Neuronal stem cell (in vitro differentiated cells): ENCODE measurements at places on chromosomes 12 and 14.
A peak's percentile ranks its signal among the peaks of the same experiment; 100 is the strongest.

DNA sequence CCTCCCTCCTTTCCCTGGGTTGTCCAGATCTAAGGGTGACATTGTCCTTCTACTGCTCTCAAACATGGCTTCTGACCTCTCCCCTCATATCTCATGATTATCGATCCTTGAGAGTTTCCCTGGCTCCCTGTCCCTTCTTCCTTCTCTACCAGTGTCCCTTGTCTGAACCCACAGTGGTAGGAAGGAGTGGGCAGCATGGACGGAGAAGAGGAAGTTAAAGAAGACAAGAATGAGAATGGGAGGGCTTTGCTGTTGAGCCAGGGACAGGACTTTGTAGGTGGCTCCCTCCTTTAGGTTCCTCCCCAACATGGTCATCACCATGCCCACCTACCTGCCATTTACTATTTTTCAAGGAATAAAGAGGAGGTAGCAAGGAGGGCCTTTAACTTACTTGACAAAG lies 166.7 kb downstream of the TMEM117 start:
- DNase-seq: no peak

DNA sequence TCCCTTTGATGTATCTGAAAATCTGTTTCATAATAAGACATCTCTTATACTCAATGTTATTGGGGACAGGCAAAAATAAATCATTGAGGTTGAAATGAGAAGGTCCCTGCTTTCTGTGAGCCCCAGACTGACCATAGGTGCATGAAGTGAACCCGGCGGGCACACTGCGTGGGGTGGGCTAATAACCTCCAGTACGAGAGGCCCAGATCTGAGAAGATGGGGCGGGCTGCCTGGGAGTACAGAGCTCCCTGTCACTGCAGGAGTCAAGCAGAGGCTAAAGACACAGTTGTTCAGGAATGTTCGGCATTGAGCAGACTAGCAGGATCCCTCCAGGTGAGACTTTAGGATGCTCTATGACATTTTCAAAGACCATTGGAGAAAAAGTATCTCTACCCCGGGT lies 244.6 kb downstream of the CHST11 start:
- DNase-seq: no peak

DNA sequence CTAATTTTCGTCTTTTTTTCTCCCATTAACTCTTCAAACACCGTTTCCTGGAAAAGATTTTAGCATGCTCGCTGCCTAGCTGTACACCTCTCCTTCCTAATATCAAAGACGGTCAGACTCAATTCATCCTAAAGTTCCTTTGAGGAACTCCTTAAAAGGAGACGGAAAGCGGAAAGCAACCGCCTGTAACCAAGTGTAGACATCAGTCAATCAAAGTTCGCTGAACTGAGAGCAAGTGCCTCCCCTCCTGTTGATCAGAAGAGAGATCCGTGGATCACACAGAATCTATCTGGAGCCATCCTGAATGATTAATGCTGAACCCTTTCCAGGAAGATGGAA lies 412 bp upstream of the TEP1 start:
- DNase-seq: no peak

GRCh38 chr12:98819821-98820404 lies 174.8 kb downstream of the APAF1 start:
- DNase-seq: peak; percentile 18

GRCh38 chr14:49619730-49620129 lies 696 bp downstream of the RPL36AL start:
- DNase-seq: no peak

- no peak for DNase-seq
These were observed 6.9 kb upstream of the SYCP3 start for GRCh38 chr12:101746196-101746595.

GRCh38 chr14:90777830-90778485 lies 38.3 kb downstream of the TTC7B start:
- no peak for DNase-seq

GRCh38 chr12:20368114-20368650 lies at the start of gene PDE3A:
TSS of gene PDE3A (plus strand) at chr12:20368537. CDS start at chr12:20369285, 748 bp downstream.
- peak; percentile 67 for DNase-seq

GRCh38 chr12:65611396-65611795 lies 212.9 kb upstream of the HMGA2 start:
- no peak for DNase-seq

DNA sequence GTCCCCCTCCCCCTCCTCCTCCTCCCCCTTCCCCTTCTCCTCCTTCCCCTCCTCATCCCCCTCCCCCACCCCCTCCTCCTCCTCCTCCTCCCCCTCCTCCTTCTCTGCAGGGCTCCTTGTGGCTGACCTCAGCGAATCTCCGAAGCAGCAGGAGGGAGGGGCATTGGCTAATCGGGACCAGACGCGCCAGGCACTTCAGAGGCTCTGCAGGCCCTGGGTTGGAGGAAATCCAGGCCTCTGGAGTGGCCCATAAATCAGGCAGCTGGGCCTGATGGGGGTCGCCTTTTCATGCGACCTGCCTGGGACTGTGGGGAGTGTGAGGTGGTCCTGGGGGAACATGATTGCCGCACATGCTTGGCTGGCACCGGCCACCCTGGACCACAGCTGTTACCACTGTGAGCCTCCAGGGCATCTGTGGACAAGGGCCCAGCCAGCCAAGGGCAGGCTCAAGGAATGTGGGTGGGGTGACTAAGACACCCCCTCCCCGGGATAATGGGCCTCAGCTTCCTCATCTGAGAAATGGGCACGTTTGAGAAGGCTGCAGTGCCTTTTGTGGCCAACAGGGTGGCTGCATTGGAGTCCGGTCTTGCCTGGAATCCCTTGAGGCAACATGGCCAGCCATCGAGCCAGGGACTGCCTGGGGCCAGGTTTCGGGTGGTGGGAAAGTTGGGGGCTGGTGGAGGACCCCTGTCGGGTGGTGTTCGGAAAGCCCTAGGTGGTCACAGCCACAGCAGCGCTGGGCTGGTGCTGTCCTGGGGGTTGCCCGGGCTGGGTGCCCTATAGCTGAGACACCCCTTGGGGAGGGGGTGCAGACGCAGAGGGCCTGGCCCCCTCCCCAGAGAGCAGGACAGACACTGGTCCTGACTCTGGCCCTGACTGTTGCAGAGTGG lies 12.0 kb downstream of the KIF26A start:
- no peak for DNase-seq

GRCh38 chr14:100187247-100187833 lies 27.9 kb upstream of the DEGS2 start:
- DNase-seq: no peak

DNA sequence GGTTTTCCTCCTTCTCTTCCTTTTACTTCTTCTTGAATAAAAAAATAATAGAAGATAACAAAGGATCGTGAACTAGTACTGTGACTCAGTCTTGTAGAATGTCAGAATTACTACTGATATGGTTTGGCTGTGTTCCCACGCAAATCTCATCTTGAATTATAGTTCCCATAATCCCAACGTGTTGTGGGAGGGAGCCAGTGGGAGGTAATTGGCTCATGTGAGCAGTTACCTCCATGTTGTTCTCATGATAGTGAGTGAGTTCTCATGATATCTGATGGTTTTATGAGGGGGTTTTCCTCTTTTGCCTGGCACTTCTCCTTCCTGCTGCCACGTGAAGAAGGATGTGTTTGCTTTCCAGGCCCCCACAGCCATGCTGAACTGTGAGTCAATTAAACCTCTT lies 549.6 kb downstream of the DIO2 start:
- no peak for DNase-seq

GRCh38 chr12:132170094-132170636 lies 25.9 kb downstream of the NOC4L start:
- no peak for DNase-seq

- no peak for DNase-seq
These were observed 27.6 kb downstream of the BICD1 start for GRCh38 chr12:32134101-32134888.

DNA sequence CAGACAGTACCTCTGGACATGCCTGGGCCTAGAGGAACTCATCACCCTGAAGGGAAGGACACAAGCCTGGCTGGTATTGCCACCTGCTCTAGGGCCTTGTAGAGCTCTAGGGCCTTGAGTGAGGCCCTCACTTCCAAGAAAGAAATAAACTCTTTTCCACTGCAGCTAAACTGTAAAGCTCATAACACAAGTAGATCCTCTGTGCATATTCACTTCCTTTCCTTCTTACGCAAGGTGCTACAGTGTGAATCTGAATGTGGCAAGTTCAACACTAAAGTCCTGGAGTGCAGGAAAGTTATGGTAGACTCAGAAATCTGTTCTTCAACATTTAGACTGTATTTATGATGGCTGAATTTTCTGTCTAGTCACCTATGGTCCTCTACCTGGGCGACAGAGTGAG lies 14.5 kb downstream of the RNASE3 start:
- DNase-seq: no peak

DNA sequence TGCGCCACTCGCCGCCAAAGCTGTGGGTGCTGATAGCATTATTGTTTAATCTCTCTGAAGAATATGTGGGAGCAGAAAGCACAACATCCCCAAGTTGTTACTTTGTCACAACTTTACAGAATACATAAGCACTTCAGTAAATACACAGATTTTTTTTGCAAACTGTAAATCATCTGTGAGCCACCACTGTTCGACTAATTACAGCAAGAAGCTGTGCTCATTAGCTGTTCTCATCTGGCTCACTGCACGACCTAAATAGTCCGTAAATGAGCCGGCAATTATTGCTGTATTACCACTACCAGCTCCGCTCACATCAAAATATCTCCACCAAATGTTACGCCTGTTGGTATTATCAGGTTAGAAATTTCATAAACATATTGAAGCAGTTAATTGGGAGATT lies 228.9 kb upstream of the PRKD1 start:
- no peak for DNase-seq

DNA sequence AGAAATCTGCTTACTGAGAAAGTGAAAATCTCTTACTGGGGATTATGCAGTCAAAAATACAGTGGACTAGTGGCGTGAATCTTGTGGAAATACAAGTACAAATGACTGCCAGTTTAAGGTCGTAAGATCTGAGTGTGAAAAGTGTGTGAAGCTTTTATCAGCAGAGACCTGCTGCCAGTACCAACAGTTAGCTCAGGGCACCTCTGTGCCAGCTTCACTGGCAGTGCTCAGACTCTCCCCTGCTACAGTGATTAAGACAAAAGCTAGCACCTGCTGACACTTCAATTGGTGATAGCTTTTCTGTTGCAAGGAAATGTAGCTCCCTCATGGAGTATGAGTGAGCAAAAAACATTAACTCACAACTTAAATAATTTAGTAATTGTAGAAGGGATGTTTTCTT lies 185.1 kb downstream of the ANO6 start:
- DNase-seq: no peak

GRCh38 chr12:67919406-67919805 lies 69.8 kb upstream of the IFNG-AS1 start:
- DNase-seq: no peak

- no peak for DNase-seq
These were observed 26.1 kb upstream of the APOLD1 start for GRCh38 chr12:12759234-12759915.

- no peak for DNase-seq
These were observed 11.4 kb upstream of the NID2 start for GRCh38 chr14:52080158-52080800.

DNA sequence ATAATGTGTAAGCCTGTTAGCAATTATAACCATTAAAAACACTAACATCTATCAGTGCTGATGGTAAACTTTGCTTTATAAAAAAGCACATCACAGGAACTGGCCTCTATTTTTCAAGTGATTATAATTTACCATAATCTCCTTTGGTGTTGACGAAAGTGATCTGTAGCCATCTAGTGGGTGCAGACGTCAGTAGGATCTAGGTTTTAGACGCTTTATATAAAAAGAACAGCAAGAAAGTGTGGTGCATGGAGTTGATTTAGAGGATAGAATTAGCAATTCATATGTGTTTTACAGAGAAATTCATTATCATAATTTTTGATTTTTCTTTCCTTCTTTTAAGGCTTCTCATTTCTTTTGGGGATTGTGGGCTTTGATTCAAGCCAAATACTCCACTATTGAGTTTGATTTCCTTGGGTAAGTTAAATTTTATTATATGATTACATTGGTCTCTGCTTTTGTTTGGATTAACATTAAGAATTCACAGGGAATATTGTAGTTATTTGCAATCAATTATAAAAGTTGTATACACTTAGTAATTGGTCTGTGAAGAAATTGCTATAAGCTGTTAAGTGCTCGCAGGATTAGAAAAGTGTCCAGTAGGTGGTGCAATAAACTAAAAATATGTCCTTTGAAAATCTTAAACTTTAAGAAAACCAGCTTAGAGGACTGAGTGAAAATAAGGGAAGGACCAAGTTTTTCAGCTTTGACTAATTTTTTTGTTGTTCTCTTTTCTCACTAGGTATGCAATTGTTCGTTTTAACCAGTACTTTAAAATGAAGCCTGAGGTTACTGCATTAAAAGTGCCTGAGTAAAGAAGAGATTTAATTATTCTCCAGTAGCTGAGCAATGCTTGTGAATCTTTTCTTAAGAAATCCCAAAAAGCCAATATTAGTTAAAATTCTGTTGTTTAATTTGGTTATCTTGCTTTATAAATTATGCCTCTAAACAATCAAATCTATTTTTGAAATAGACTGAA lies 59.5 kb downstream of the ETNK1 start:
- peak; percentile 27 for DNase-seq

GRCh38 chr12:109797905-109798669 lies 35.1 kb downstream of the TRPV4 start:
- no peak for DNase-seq

DNA sequence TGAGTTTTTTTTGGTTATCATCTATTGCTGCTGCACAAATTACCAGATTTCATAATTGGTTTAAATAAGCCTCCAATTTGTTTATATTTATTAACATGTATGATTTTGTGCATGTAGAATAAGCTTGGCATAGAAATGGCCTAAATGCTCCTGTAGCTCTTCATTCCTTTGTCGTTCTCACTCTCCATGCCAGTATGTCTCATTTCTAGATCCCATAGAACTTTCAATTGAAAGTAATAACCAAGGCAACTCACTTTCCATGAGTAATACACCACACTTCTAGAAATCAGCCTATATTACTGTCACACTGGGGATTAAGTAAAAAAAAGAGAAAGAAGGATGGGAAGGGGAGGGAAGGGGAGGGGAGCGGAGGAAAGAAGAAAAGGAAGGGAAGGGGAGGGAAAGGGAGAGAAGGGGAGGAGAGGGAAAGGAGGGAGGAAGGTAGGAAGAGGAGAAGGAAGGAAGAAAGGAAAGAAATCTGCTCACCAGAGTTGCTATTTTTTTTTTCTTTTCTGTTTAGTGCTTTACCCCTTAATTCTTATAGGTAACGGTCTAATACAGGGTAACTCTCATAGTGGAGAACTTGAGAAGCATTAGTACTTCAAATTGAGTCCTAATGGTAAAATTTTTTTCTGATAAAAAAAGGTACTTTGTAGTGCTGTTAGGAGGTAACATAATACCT lies 45.6 kb downstream of the MDM2 start:
- DNase-seq: no peak
